ENCODE measurements at places on chromosomes 6 and 20. TPM values are rescaled to one million over a fixed set of nuclear protein-coding genes. Genes with fewer than 3 reads are reported as not detected.

Gene OR2J3
- not detected for polyA plus RNA-seq

Gene PRL
- not detected for polyA plus RNA-seq

Gene C6orf141
- polyA plus RNA-seq: 51.6 TPM

Gene CYP21A2
- 0.04 TPM for polyA plus RNA-seq

Gene ABHD16B
- polyA plus RNA-seq: not detected

Gene CDSN
- 4.0 TPM for polyA plus RNA-seq

Gene GABRR2
- 0.12 TPM for polyA plus RNA-seq

Gene HCK
- polyA plus RNA-seq: not detected

Gene SEL1L2
- not detected for polyA plus RNA-seq

Gene LY86
- not detected for polyA plus RNA-seq

Gene WFDC5
- polyA plus RNA-seq: 2.4 TPM

Gene WFDC11
- polyA plus RNA-seq: not detected

Gene OR2H2
- polyA plus RNA-seq: not detected

Gene MED23
- 22.4 TPM for polyA plus RNA-seq

Gene PTK6
- 28.5 TPM for polyA plus RNA-seq

Gene STK4
- polyA plus RNA-seq: 23.4 TPM

Gene ULBP2
- 15.7 TPM for polyA plus RNA-seq
